ENCODE measurements at places on chromosomes 13 and 19. TPM values are rescaled to one million over a fixed set of nuclear protein-coding genes. Genes with fewer than 3 reads are reported as not detected.

Gene PLVAP
- 0.24 TPM for total RNA-seq

Gene MATK
- 3.5 TPM for total RNA-seq

Gene DPF1
- 8.1 TPM for total RNA-seq

Gene SHD
- total RNA-seq: not detected

Gene ZFP28
- total RNA-seq: 7.4 TPM

Gene CNN2
- total RNA-seq: 112 TPM

Gene TRAPPC6A
- total RNA-seq: 8.8 TPM

Gene ZNF547
- 5.0 TPM for total RNA-seq

Gene BIVM
- 19.5 TPM for total RNA-seq

Gene ZNF814
- total RNA-seq: 39.0 TPM

Gene BEST2
- total RNA-seq: 0.13 TPM

- DNase-seq: no peak
Measured at GRCh38 chr19:42333975-42334696, 8.7 kb downstream of the MEGF8 start.

DNA sequence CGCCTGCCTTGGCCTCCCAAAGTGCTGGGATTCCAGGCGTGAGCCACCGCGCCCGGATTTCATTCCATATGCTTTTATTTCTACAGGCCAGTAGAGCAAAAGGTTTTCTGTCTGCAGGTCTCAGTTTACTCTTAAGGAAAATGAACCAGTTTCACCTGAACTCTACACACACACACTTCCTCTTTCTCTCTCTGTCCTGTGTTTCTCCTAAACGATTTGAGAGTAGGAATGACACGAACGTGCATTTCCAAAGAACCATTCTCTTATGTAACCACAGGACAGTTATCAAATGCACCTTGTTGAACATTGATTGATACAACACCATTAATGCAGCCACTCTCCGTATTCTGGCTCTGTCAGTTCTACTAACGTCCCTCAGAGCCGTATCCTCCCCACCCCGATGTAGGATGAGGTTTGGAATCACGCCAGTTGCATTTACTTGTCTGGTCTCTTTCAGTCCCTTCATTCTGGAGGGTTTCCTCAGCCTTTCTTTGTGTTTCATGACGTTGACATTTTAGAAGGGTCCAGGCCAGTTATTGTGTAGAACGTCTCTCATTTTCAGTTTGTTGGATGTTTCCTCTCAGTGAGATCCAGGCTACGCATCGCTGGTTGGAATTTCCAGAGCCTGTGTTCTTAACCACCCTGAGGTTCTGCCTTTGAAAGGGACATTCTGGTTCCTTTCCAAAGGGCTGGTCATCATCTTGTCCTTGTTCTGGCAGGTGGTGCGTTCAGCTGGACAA lies 36.0 kb downstream of the BICRA start:
- DNase-seq: peak; percentile 17

- no peak for DNase-seq
Measured at GRCh38 chr13:99310382-99311031, 3.3 kb upstream of the GPR183 start.

DNA sequence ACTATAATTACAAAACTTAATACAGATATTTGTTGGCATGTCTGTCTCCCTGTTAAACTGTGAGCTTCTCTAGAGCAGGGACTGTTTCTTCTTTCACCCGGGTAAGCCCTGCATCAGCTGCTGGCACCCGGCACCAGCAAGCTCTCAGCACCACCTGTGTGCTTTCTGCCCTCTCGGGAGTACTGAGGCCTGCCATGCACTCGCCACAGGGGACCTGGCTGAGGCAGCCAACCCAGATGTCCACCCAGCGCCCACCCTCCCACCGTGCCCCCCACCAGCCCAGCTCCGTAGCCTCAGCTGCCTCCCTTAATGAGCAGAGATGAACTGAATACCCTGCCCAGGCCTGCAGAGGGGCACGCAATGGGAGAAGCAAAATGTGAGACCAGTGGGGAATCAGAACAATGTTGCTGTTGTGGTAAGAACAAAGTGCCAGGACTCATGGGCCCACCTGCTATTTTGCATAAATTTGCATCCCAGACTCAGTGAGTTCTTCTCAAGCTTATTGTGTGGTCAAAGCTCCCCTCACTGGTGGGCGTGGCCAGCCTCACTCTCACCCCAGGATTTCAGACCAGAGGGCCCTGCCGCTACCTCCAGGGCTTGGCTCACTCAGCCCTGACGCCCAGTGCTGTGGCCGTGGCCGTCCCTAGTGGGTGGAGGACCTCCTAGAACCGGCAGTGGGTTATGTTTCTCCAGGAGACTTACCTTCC lies 14.6 kb upstream of the SERPINE3 start:
- DNase-seq: no peak

DNA sequence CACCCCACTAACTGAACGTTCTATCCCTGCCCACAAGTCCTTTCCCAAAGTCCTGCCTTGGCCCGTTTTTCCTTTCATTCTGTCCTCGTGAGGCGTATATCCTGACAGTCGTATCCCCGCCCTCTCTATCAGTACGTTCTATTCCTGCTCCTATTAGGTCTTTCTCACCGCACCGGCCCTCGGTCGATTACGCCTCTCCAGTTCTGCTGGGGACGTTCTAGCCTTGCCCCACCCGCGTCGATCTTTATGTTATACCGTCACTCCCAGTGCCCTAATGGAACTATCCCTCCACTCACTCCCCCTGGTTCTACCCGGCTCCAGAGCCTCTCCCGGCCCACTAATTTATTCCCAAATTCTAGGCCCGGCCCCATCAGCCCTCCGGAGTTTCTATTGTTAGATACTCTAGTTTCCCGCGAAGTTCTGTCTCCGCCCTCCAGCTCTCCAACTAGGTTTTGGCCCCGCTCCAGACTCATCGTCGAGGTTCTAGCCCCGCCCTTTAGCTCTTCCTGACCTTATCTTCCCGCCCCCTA lies 2.0 kb downstream of the PLAUR start:
- DNase-seq: no peak

DNA sequence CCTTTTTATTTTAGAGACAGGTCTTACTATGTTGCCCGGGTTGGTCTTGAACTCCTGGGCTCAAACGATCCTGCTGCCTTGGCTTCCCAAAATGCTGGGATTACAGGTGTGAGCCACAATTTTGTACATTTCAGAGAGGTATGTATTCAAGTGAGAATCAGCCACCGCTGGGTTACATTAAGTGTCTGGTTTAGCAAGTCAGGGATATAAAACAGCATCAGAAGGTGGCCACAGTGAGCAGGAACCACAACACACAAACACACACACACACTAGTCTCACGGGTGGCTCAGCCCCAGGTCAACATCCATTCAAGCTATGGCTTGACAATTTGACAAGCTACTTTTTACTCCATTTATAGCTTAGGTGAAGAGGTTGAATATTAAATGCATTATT lies 20.2 kb downstream of the KLK5 start:
- no peak for DNase-seq

DNA sequence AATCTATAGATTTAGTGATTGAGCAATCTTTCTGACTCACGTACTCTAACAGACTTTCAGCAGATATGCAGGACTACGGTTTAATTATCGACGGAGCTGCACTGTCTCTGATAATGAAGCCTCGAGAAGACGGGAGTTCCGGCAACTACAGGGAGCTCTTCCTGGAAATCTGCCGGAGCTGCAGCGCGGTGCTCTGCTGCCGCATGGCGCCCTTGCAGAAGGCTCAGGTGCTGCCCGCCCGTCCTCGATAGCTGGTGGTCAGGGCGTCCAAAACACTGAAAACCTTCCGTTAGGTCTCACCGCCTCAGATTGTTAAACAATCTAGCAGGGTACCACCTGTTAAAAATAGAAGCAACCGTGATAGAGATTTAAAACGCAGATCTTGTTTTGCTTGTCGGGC lies 113.2 kb upstream of the MCF2L start:
- DNase-seq: no peak

DNA sequence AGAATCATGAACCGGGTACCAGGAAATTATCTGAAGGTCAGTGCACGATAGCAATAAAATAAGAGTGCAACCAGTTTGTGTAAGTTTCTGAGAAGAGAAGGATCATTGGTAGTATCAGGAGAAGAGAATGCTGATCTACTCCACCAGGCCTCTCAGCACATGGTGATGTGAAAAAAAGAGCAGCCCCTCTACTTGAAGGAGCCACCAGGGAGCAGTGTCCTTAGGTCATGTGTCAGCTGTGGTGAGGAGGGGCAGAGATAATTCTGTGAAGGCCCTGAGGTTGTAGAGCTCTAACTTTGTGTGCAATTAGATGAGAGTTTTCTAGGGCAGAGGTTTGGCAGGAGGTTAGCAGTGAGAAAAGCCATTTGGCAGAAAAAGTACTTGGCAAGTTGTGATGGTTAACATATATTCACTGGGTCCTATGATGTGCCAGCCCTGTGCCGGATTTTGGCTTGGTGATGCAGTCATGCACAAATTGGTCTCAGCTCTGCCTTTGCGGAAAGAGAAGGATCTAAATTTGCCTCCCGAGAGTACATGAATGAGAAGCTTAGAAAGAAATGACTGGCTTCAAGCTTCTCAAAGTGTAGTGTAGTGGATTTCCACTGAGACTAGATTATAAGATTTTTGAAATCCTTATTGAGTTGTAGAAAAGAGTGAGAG lies 19.2 kb upstream of the ZC3H13 start:
- no peak for DNase-seq

DNA sequence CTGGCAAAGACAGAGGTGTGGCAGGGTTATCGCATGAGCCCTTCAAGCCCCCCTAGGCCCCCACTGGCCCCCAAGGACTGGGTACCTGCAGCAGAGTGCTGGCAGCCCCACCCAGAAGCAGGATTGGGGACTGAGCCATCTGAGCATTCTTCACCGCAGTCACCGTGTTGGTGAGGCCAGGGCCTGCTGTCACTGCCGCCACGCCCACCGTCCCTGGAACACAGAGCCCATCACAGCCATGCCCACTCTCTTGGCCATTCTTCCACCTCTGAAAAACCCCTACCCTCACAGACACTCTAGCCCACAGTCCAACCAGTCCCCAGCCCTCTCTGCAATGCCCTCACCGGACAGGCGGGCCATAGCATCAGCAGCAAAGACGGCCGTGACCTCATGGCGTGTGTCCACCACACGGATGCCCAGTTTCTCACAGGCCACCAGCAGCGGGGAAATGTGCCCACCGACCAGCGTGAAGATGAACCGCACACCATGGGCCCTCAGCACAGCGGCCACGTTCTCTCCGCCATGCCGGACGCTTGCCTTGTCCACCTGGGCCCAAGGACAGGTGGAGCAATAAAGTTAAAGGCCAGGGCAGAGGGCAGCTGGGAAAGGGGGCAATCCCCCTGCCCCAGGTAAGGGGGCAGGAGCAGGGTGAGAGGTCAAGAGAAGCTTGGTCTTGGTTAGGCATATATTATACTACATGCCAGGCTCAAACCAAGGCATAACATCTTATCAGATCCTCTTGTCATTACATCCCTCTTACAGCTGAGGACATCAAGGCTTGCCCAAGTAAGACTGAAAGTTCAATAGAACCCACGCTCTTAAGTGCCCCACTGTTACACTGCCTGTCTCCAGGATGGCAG lies 16.1 kb downstream of the SYDE1 start:
- DNase-seq: no peak

DNA sequence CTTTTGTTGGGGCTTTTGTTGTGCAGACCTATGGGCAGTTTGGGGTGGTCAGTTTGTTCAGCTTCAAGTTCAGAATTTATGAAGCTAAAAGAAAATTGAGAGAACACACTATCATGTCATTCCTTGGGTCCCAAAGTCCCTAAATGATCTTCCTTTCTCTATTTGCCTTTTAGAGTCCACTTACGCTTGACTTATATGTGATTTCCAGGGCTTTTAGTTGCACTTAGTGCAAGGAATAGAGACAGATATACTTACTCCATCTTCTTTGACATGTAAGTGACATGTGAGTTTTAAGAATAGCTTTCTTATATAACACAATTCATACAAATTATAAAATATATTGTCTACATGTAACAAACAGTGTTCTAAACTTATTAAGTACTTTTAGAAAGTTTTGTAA lies 660.1 kb upstream of the SLITRK1 start:
- no peak for DNase-seq

DNA sequence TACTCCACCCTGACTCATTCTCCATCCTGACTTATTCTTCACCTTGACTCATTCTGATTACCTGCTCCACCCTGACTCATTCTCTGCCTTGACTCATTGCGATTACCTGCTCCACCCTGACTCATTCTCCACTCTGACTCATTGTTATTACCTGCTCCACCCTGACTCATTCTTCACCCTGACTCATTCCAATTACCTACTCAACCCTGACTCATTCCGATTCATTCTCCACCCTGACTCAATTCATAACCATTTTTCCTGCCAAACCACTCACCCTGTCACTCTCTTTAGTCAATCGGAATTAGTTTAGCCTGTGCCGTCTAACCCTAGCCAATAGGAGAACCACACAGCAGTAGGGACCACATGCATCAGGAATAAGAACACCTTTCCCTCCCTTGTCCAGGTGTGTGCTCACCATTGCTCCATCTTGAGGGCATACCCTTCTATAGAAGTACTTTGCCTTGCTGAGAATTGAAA lies 1227.4 kb upstream of the PCDH20 start:
- DNase-seq: no peak

DNA sequence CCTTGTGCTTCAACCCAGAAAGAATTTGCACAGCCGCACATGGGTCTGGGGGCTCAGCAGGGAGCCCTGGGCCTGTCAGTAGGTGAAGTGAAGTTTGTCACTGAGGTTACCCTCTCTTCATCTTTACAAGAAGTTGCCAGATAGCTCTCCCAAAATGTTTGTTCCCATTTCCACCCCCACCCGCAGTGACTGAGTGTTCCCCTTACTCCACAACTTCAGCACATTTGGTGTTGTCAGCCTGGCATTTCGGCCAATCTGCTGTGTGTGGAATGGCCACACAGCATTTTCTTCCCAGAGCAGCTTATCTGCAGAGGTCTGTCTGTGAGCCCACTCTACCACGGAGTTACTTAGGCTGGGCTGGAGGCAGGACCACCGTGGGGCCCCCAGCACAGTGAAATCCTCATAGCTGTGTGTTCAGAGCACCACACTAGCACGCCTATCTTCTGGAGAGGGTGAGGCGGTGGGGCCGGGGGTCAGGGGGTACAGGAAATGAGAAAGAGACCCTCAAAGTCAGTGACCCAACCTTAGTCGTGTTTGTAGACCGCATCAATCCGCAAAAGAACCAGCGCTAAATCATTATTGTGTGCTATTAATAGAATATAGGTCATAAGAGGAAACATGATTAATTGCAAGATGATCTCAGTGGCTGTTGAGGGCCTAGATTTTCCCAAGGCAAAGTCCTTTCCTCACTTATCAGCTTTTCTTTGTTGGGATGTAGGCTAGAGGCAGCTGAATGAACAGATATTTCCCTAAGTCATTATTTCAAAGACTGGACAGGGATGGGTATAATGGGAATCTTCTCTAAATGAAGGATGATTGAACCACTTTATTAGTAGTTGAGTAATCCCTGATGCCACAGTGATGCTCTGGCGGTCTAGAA lies 116.0 kb downstream of the SIPA1L3 start:
- DNase-seq: no peak

- no peak for DNase-seq
Measured at GRCh38 chr19:582497-583197, 7.0 kb upstream of the HCN2 start.

DNA sequence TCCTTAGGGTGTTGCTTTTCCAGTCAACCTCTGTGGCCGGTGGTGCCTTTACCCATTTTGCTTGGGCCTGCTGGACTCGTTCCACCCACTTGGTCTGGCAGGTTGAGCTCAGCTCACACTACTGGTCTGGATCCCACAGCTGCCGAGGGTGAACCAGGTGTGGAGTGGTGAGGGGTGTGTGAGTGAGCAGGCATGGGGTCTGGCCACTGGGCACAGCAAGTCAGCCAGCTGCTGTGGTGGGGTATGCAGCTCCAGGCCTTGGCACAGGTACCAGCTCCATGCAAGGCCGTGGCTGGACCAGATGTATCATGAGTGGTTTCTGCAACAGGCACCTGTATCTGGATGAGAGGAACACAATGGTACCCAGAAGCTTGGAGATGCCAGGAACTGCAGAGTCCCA lies 277.6 kb upstream of the KLHL1 start:
- no peak for DNase-seq

- DNase-seq: no peak
Measured at GRCh38 chr13:28468023-28468915, 26.7 kb downstream of the FLT1 start.
